ENCODE measurements at places on chromosomes 1 and 21.

DNA sequence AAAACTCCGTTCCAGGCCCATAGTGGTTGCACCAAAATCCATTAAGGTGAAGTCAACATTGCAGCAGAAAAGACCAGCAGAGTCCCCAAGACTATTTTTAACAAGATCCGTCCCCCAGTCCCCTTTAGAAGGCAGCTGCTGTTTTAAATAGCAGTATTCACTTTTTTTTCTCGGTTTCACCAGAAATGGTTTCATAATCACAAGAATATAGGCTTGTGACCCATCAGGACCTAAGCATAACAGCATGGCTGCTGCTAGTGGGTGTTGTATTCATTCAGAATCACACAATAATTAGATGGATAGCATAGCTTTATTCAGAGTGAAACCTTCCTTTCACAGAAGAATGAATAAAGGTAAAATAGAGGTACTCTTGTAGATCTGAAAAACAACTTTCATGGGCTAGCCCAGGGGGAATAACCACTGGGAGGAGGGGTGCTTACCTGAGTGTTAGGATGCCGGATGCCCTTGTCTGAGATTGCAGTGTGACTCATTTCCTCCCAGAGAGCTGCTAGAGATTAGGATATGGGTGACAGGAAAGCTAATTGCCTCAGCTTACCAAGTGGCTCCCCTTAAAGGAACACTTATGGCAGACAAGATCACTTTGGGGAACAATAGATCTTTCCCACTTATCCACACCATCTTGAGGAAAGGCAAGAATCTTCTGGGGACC, 35.0 kb downstream of the ACKR1 start:
- no peak for DNase-seq

DNA sequence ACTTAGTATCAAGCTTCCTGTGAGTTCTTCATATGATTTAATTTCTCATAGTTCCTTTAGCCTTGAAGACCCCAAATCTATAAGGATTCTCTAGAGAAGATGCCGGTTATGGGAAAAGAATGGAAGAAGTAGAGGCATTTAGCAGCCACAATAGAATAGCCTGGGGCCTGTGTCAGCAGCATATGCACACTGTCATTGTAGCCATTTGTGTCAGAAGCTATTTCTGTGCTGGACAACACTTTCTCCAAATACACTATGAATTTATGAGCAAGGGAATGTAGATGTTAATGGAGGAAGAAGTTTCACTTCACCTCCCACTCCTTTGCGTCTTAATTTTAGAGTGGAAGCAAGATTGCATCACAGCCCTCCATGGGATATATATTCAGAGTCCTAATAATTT, 17.4 kb downstream of the JAM2 start:
- DNase-seq: no peak

DNA sequence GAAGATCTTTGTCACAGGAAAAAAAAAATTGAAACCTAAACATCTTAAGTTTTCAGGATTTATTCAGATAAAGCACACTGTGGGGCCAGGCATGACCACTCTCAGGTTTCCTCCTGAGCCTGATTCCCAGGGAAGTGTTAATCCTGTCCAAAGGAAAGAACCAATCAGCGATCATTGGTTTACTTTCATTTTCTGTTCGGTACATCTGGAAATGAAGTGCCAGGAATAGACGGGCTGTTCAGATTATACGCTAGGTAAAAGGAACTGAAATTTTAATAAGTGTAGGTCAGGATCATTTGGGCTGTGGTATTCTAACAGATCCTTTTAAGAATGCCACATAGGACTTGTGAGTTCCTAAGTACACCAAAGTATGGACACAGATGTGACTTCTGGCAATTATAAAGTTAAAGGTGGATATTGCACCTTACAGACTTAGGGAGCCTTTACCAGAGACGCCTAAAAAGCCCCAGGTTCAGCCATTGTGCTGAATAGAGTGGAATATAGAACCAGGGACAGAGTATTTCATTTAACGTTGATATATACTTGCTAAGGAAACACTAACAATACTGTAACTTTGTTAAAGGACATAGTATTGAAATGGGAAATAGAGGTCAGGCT, 9.3 kb upstream of the CACYBP start:
- DNase-seq: peak; percentile 5

DNA sequence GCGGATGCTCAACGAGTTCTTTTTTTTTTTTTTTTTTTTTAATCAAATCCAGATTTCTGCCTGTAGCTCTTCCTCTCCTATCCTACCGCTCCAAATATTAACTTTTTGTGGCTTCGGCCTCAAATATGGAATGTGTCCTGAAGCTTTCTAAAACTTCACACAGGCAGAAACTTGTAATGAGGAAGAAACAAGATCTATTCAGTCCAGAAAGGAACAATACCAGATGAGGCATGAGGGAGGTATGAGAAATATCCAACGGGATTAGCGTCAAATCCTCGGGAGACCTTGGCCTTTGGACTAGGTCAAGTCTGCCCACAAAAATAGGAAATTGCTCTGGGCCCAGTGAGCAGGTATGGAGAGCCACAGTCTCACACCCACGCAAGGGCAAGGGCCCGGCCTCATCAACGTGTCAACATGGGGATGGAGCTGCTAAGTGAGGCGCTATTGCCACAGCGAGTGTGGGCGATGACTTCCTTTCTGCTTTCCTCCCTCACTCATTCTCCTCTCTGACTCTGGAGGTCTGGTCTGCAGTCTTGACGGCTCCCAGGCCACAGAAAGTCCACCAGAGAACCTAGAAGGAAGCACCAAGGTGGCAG, 66.6 kb downstream of the BCAR3 start:
- DNase-seq: peak; percentile 36

GRCh38 chr1:198904321-198904720, 265.5 kb downstream of the PTPRC start:
- DNase-seq: no peak

DNA sequence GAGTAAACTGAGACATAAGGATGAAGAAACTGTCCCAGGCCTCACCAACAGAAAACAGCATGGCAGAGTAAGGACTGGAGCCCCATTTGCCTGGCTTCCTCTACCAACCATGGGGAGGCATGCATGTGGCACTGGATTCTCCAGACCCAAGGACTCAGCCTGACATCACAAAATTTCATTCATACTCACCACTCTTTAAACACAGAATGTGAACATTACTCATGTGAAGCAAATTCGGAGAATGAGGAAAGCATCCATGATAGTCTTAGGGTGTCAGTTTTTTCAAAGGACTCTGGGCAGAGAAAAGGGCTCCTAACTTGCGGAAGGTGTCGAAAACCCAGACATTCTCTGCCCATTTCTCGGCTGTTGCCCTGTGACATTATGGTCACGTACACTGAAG, 83.9 kb downstream of the PCNX2 start:
- no peak for DNase-seq

GRCh38 chr1:172325531-172325930, 95.0 kb upstream of the C1orf105 start:
- no peak for DNase-seq

DNA sequence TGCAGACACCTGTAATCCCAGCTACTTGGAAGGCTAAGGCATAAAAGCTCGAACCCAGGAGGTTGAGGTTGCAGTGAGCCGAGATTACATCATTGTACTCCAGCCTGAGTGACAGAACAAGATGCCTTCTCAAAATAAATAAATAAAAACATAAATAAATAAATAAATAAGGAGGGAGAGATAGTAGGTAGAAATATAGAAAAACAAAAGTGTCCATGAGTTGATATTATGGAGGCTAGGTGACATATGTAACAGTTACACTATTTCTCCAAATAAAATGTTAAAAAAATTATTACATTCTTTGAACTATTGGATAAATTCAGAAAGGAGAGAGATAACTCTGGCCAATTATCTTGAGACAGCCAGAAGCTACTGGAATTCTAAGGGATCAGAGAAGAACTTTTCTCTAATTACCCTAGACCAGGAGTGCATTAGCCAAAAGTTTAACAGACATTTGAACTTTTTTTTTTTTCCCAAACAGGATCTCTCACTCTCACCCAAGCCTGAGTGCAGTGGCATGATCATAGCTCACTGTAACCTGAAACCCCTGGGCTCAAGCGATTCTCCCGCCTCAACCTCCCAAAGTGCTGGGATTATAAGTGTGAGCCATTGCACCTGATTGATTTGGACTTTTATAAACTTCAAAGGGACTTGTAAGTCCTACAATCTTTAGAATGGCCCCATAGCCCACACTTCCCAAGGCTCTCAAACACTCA, 17.6 kb downstream of the SYNJ1 start:
- DNase-seq: no peak

- DNase-seq: no peak
These were observed 66.5 kb downstream of the PLXNA2 start for GRCh38 chr1:208177656-208178055.

DNA sequence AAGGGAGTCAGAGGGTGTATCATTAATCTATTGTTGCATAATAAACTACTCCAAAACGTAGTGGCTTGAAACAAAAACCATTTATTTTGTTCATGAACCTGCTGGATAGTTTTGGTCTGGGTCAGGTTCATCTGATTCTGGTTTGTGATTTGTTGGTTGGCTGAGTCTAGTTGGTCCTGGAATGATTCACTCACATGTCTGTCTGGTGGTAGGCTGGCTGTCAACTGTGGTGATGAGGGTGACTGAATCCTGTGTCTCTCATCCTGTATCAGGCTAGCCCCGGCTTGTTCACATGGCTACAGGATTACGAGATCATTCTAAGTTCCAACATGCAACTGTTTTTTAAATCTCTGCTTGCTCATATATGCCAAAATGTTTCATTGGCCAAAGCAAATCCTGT, 22.5 kb upstream of the SIKE1 start:
- no peak for DNase-seq

DNA sequence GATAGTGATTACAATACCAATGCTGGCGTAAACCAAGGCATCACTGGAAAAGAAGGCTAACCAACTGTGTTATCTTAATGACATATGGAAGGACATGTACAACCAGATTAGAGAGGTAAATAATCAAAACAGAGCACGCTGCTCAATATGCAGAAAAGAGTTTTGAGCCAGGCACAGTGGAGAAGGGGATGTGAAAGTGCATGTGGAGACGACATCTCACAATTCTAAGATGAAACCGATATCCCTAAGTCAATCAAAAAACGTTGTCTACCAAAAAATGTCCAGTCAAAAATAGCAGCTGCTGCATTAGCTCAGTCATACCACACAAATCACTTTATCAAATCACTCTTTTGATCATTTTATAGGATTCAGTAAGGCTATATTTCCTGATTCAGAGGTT, 116.3 kb upstream of the OLIG2 start:
- DNase-seq: no peak

GRCh38 chr1:78224246-78224785, 178.6 kb downstream of the GIPC2 start:
- DNase-seq: no peak

- DNase-seq: no peak
These were observed 8.3 kb downstream of the PCP4L1 start for GRCh38 chr1:161266836-161267235.

GRCh38 chr1:116345011-116345410, 28.0 kb upstream of the ATP1A1 start:
- no peak for DNase-seq

DNA sequence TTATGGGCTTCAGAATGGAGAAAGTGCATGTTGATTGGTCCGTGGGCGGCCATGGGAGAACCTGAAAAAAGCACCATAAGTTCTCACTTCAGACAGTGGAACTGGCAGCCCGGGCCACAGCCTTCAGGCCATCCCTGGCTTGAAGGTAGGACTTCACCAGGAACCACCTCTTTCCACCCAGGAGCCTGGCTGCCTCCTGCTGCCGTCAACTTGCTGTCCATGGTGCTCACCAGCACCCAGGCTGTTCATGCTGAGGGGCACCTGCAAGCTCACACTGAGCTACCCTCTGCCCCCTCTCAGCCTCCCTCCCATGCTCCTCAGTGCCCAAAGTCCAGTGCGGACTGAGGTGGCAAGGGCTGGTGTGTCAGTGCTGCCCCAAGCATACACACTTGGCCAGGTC, 12.9 kb upstream of the FNBP1L start:
- DNase-seq: no peak

DNA sequence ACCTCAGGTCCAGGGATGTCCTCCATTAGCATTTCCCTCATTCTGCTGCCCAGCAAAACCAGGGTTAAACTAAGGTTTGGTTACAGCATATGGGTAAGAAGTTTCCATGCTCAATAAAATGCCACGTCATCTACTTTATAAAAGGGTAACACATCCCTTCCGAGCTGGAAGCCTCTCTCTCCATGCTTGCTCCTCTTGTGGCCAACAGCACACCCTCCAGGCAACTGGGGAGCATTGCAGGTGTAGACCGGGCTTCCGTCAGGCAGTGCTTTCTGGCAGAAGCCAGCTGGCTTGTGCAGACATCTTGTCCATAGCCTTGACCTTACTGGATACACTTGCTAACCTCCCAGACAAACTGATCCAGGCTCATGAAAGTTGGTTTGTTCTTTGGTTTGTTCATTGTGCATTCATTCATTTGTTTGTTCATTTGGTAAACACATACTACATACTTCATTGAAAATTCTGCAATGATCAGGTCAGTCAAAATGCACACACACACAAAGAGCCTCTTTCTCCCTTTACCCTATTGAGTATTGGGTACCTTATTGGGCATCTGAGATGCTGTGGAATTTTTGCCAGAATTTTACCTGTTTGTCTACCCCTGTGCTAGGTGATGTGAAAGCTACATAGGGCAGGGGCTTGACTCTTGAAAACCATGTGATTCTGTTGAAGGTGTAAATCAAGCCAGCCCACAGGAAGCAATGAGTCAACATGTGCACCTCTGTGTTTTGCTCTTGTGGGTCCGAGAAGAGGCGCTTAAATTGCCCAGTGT, 422.8 kb downstream of the CAMTA1 start:
- DNase-seq: no peak

DNA sequence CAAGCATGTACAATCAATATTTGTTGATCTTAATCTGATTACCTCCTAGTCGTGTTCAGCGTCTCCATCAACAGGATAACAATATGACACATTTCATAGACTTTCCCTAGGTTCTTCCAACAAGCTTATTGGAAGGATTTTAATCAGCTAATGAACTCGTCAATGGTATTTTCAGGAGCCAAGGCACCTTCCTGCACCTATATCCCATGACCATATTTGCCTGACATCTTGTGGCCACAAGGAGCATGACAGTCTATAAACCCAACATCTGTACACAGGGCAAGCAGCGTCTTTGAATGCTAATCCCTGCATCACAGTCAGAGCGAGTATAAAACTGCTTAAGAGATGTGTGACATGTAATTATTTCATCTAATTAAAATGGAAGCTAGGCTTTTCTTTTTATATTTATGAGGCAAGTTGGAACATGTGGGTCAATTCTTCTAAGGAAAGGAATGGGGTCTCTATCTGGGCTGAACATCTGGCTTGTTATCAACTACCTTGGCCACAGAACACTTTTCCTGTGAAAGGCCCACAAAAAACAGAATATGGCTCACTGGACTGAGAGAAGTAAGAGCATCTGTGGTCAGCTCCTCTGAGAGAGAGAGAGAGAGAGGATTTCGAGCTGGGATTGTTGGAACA, 388.8 kb downstream of the NTNG1 start:
- peak; percentile 33 for DNase-seq
